Stimulated activated CD4-positive, alpha-beta T cell treated with anti-CD3 and anti-CD28 coated beads, TNF-alpha, amount 100 ng/mL, for 24 hours (primary cell): ENCODE measurements at places on chromosomes 5 and 9.

- DNase-seq, result no peak
Measured at GRCh38 chr9:99130069-99130468, 25.2 kb downstream of the TGFBR1 start.

- DNase-seq, result no peak
Measured at GRCh38 chr5:124477577-124477976, 268.9 kb downstream of the ZNF608 start.

- no peak for DNase-seq
Measured at GRCh38 chr9:123187131-123187530, 81.3 kb downstream of the STRBP start.

GRCh38 chr9:73863924-73864323, 633.2 kb upstream of the RORB start:
- DNase-seq, result no peak

DNA sequence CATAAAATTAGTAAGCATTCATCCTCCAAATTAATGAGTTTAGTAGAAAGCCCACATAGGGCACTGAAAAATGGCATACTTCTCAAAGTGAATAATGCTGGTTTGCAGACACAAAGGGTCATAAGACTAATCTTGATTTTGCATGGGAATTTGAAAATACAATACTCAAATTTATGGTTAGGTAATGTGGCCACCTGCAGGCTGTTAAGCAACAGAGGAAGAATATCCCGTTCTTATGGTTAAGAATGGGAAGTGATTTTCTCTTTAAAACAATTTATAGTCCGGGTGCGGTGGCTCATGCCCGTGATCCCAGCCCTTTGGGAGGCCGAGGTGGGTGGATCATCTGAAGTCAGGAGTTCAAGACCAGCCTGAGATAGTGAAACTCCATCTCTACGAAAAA, 9.4 kb upstream of the PLCXD3 start:
- no peak for DNase-seq
